Fibroblast of lung (primary cell): ENCODE measurements at places on chromosomes 1 and 21. TPM values are rescaled to one million over a fixed set of nuclear protein-coding genes. Genes with fewer than 3 reads are reported as not detected.
A peak's percentile ranks its signal among the peaks of the same experiment; 100 is the strongest.

DNA sequence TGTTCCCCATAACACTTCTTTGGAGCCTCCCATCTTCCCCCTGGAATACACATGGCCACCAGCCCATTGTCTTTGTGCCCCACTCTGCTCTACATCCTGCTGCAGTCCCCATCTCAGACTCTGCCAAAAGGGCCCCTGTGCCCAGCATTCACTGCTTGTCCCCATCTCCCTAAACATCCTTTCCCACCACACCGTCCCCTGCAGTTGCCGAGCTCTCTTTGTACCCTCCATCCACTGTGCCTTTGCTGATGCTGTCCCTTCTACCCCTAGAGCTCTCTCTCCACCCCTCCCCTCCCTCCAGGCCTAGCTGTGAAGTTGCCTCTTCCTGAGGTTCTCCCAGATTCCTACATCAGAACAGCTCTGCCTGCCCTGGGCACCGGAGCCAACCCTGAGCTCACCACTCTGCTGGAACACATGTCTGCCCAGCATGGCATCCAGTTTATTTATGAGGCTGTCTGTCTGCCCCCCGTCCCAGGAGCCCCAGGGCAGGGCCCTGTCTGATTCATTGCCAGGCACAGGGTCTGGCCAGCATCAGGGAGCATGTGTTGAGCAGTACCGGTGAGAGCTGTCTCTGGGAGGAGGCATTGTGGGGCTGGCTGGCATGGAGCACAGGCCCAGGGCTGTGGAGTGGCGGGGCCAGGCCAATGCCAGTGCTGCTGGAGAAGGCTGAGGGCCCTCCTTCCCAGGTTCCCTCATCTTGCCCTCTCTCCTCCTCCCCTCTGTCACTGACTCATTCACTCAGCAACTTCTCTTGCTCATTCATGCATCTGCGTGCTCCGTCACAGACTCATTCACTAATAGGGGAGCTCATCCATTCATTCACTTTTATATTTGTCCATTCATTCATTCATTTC is 28.8 kb downstream of the EDN2 start:
- no peaks in the 10 kb centered on the region for H3K27me3 ChIP-seq
- DNase-seq: peak; percentile 86
- no peak overlapping the region for H3K27ac ChIP-seq
- no peak overlapping the region for H3K4me3 ChIP-seq
- H3K4me1 ChIP-seq: no peaks in the 10 kb centered on the region
- H3K36me3 ChIP-seq: no peaks in the 10 kb centered on the region

DNA sequence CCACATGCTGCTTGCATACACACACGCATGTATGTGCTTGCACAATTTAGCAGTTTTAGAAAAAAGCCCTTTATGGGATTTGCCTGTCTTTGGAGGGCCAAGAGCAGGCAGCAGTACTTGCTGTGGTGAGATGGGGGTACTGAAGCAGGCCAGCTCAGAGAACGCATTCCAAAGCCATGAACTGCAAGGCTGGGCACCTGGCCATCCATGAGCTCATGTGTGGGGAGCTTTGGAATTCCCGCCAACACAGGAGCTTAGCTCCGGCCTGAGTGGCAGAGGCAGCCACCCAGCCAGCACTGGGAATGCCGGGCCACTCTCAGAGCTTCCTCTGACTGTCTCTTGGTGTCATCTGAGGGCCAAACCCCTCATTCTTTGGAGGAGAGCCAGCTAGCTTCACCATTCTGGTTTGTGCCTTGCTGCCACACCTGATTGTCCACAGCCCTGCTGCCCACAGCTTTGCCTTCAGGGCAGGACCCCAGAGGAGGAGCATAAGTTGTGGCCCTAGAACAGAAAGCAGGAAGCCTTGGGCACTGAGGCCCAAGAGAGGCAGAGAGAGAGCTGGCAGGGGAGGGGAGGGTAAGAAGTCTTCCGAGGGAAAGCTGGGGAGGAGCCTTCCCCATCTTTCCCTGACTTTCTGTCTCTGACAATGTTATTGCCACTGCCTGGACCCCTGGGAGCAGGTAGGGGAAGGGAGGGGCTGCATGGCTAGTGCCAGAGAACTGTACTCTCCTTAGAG is 92.1 kb upstream of the POU3F1 start:
- DNase-seq: peak; percentile 92
- H3K4me3 ChIP-seq: no peak overlapping the region
- no peak overlapping the region for H3K27ac ChIP-seq
- H3K4me1 ChIP-seq: peaks cover 14% of the 10 kb centered on the region

- no peaks in the 10 kb centered on the region for H3K27me3 ChIP-seq
- no peaks in the 10 kb centered on the region for H3K4me1 ChIP-seq
- no peak overlapping the region for H3K4me3 ChIP-seq
- H3K36me3 ChIP-seq: no peaks in the 10 kb centered on the region
- DNase-seq: peak; percentile 53
Measured at GRCh38 chr1:23384312-23385058, 14.8 kb upstream of the ZNF436 start.

DNA sequence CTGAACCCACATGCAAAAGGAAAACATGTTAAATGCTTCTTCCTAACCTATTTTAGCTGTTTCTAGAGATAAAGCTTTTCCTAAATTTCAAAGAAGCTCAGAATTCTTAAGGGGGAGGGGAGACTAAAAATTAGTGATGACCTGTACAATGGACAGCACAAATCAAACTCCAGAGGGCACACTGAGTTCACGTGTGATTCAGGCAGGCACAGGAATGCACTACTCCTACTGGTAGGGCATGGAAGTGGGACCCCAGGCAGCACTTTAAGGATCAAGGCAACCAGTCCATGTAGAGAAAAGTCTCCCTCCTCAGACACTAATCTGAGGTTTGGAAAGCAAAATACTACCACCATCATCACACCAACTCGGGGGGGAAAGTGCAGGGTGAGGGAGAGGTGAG is 31.3 kb upstream of the CLCA4 start:
- H3K4me1 ChIP-seq: no peaks in the 10 kb centered on the region
- H3K4me3 ChIP-seq: no peak overlapping the region
- H3K36me3 ChIP-seq: no peaks in the 10 kb centered on the region
- no peak overlapping the region for H3K27ac ChIP-seq
- DNase-seq: peak; percentile 28

DNA sequence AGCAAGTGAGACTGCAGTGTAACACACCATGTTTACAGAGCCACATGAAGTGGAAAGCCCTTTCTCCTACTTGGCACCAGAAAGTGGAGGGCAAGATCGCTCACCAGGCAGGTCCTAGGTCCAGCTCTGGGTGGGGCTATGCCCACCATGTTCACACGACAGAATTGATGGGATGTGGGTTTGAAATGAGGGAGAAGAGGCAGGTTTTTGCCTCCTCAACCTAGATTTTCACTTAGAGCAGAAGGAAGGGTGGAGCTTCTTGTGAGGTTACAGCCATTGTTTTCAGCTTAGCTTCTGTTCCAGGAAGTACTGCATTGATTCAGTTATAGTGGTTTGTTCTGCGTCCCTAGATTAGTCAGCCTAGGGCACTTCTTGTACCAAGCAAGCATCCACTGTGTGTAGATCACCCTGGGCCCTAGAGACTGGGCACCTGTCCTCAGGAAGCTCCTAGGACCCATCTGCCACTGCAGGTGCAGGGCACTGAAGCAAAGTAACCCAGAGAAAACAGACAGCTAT is 2.3 kb downstream of the CD53 start:
- DNase-seq: no peak
- H3K27me3 ChIP-seq: no peaks in the 10 kb centered on the region
- H3K36me3 ChIP-seq: no peaks in the 10 kb centered on the region
- no peak overlapping the region for H3K27ac ChIP-seq
- no peak overlapping the region for H3K4me3 ChIP-seq
- no peaks in the 10 kb centered on the region for H3K4me1 ChIP-seq

DNA sequence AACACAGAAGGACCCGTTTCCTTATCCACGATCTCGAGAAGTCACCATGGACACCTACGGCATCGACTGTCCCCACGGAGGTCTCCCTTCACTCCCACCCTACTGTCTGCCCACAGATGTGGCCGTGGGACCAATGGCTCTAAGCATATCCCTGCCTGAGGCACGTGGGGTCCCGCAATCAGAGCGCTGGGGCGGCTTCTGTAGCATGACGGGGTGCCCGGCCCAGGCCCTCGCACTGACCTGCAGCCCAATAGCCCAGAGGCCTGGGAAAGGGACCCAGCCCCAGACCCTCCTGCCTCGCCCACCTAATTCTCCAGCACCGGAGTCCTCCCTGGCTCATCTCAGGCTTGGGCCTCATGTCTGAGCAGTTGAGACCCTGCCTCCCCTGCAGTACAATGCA is 132.5 kb downstream of the NPHP4 start:
- H3K4me3 ChIP-seq: no peak overlapping the region
- no peak for DNase-seq
- no peak overlapping the region for H3K27ac ChIP-seq

HTR6 gene
- total RNA-seq: under 0.01 TPM in 1 of 2 replicates, not detected in the other

RAB7B gene
- 5.4 and 9.1 TPM in 2 replicates for total RNA-seq
